ENCODE measurements at places on chromosomes 1 and 21. TPM values are rescaled to one million over a fixed set of nuclear protein-coding genes. Genes with fewer than 3 reads are reported as not detected.
A peak's percentile ranks its signal among the peaks of the same experiment; 100 is the strongest.

DNA sequence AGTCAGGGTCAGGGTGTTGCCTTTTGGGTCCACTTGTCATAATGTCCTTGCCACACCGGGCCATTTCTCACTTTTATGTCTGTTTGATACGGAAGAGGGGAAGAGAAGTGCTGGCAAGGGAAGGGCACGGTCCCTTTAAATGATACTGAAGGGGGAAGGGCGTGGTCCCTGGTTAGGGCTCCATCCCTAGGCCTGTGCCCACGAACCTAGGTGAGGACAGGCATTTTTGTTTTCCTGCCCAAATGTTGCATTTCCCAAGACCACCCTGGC is 25.2 kb downstream of the B3GALT5 start:
- DNase-seq, result no peak

- no peak for DNase-seq
These were observed 999 bp downstream of the THAP3 start for GRCh38 chr1:6625584-6626149.

DNA sequence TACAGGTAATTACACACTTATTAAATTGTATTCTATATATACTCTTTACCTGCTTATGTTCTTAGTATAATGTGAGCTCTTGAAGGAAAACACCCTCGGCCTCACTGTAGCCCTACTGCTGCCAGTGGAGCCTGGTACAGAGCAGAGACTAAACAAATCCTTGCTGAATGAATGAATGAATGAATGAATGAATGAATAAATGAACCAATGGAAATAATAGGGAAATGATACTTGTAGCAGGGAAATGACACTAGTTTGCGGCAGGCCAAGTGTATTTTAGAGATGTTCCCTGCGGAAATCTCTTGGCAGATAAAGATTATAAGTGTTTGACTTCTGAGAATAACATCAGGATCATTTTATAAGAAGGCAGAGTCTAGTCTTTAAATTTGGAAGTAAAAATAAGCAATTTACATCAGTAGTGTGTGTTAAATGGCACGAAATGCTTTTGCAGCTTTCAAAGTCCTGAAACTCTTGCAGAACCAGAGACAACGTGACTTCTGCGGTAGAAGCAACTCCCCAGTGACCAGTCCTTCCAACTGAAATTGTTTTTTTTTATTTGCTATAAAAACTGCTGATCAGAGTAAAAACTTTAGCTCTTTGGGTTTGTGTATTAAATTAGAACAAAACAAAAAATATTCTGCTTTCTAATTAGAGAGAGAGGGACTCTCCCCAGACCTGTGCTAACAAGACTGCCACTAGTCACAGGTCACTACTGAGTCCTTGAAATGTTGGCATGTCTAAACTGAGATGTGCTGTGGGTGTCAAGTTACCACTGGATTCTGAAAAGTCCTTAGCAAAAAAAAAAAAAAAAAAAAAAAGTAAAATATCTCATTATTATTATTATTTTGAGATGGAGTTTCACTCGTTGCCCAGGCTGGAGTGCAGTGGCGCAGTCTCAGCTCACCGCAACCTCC is 199.3 kb upstream of the MAP1LC3C start:
- no peak for DNase-seq

GRCh38 chr1:8016210-8016894 is 9.8 kb downstream of the ERRFI1 start:
- DNase-seq, result no peak

DNA sequence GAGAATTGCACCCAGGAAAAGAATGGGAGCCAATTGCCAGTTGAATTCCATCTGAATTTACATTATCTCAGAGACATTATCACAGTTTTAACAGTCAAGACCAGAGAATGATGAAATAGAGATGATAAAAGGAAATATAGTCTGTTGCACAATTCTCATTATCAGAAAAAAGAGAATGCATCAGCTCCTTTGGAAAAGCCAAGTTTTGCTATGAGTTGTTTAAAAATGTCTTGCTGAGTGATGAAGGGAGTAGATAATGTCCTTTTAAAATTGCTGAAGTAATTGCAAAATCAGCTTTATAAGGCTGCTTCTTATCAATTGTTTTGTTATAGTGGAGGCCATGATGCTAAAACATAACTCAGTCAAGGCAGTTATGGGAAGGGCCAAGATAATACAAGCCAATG is 37.9 kb upstream of the EEIG2 start:
- no peak for DNase-seq

- no peak for DNase-seq
These were observed 154.8 kb downstream of the BACH1 start for GRCh38 chr21:29453511-29453910.

GRCh38 chr1:107480548-107481415 is 339.9 kb downstream of the NTNG1 start:
- no peak for DNase-seq

DNA sequence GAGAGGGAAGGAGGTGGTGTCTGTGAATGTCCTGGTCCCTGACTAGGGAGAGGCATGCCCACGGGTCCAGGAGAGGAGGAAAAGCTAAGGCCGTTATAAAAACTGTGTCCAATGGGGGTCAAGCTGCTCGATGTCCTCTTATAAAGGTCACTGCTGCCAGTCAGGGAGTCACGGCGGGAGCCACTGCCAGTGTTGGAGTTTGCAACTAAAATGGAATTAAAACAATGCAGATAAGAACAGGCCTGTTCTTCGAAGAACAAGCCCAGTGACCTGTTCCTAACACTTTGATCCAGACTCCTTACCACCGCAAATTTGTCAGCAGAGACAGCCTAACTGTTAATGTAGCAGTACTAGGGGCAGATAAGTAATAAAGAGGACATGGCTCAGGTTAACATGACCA is 56.1 kb upstream of the SDC3 start:
- peak; percentile 77 for DNase-seq

GRCh38 chr21:44509539-44509938 is 30.5 kb downstream of the KRTAP10-1 start:
- DNase-seq, result peak; percentile 81

DNA sequence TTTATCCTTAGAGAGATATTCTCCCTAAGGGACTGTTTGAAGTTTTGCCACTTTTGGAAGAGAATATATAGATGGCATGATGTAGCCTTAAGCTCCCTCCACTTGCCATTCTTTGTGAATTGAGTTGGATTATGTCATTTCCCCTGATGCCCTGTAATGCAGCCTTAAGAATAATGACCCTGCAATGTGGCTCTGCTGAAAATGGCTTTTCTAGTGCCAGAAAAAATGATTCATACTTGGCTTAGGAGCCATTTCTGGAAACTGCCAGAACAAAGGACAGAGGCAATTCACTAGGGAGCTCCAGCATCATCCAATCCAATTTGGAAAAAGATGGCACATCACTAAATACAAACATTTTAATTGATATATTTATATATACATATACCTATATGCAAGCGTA is 265.3 kb downstream of the SPATA17 start:
- DNase-seq, result no peak

DNA sequence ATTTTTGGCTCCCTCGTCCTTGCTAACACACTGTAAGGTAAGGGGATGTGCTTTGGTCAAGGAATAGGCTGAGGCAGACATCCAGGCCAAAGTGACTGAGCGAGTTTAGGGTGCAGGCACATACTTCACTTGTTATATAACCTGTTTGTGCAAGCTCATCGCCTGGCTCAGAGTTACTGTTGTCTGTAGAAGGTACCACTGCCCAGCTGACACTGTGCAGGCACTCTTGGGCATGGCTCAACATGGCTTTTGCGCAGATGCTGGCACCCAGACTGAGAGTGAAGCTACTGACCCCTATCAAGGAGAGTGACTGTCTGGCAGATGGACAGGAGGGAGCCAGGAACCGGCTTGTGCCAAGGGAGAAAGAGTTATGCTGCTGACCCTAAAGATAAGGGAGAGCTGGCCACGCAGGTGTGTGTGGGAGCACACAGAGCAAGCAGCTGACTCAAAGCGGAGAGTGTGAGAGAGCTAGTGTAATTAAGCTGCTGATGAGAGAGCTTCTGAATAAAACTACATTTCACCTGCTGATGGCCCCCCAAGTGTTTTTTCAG is 307.3 kb upstream of the USP24 start:
- DNase-seq, result no peak

GRCh38 chr1:95409276-95409675 is 175.3 kb downstream of the RWDD3 start:
- DNase-seq, result no peak

- no peak for DNase-seq
These were observed 98.5 kb upstream of the NGF start for GRCh38 chr1:115436596-115436995.

DNA sequence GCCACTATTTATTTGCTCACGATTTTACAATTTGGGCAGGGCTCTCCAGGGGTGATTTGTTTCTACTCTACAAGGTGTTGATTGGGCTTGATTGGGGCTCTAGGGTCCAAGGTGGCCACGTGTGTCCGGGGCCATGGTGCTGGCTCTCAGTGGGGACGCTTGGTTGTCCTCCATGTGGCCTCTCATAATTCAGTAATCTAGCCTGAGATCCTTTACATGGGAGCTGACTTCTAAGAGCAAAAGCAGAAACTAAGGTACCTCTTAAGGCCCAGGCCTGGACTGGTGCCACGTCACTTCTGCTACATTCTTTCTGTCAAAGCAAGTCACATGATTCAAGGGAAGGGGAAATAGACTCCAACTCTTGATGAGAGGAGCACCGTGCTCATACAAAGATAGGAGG is 8.1 kb upstream of the PSRC1 start:
- DNase-seq, result no peak

The TLCD4 gene
- 91.6 TPM for total RNA-seq

The UQCRHL gene
- 4.9 TPM for total RNA-seq

The SEC16B gene
- 1.3 TPM for total RNA-seq

The SPRR2F gene
- total RNA-seq, result not detected

The CLCC1 gene
- total RNA-seq, result 24.7 TPM

The HUNK gene
- total RNA-seq, result 0.73 TPM

The ATAD3C gene
- 0.51 TPM for total RNA-seq

The LGR6 gene
- 0.86 TPM for total RNA-seq

The ARL8A gene
- 74.5 TPM for total RNA-seq

The ERICH3 gene
- 0.11 TPM for total RNA-seq

The PLCH2 gene
- total RNA-seq, result 0.11 TPM
